Stimulated activated CD8-positive, alpha-beta memory T cell treated with anti-CD3 and anti-CD28 coated beads, Interleukin-15, amount 100 ng/mL, for 48 hours (primary cell): ENCODE measurements at places on chromosomes 2 and 18.

DNA sequence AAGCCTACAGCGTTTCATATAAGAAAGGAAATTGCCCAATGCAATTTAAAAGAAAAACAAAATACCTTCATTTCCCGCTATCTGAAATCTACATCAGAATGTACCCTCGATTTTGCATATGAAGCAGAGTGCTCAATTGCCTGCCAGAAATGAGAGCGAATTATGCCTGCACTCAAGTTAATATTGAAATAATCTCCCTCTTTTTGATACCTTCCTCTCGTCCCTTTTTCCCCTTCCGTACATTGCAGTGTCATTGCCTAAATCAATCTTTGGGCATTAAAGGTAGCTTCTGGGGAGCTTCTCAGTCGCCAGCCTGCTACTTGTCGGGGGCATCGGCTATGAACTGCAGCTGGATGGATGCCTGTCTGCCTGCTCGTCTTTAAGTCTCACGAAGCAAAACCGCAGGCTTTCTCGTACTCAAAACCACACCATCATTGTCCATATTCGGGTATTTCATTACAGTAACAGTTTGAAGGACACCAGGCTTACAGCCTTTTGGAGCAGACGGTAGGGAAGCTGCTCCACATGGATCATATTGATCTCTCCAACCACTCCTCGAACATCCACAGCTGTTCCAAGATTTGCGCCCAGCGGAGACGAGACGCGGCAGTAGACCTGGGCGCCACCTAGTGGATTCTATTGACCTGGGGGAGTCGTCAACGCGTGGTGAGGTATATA is 64.0 kb upstream of the HNRNPA3 start:
- DNase-seq, result peak; percentile 52

DNA sequence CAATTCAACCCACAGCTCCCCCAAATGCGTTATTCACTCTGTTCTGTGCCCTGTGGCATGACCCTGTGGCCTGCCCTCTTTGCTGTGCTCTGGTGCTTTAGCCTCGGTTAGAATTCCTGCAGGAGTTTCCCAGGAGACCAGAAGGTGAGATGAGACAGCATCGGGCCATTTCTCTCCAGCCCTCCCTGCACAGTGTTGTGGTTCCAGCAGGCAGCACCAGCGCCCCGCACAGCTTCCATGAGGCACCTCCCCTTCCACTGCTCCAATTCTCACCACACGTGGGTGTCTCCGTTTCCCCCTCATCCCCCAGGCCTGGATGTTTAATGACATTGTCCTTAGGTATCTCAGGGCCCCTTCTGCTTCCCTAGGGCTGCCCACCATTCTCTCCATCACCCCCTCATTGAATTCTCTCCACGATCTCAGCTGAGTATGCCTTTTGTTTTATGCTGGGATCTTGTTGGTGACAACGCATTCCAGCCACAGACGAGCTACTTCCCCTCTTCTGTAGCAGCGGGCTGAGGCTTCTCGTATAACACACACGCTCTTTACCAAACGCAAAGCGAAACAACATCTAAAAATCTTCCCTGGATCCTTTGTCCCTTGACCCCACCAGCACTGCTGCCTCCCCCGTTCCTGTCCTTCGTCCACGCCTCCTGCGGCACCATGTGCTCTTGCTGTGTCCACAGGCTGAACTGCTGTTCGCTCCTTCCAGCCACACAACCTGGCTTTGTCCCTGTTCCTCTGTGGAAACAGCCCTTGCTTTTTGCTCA is 35.1 kb downstream of the ACKR3 start:
- no peak for DNase-seq

DNA sequence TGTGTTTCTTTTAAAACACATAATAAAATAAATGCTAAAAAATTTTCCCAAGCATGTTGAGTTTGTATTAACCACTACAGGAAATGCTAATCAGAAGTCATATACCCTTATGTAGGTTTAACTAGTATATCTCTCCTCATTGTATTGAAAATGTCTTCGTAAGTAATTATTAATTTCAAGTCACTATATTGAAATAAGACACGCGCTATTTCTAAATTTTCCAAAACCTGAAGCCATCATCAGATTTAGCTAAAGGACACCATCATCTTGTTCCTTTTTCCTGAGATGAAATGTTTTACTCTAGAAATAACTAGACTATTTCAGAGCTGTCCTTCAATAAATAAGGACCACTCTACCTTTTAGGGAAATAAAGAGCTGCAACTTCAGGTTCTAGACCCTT is 78.9 kb downstream of the LPIN2 start:
- no peak for DNase-seq

- no peak for DNase-seq
Measured at GRCh38 chr2:25988134-25988533, 5.8 kb upstream of the KIF3C start.

DNA sequence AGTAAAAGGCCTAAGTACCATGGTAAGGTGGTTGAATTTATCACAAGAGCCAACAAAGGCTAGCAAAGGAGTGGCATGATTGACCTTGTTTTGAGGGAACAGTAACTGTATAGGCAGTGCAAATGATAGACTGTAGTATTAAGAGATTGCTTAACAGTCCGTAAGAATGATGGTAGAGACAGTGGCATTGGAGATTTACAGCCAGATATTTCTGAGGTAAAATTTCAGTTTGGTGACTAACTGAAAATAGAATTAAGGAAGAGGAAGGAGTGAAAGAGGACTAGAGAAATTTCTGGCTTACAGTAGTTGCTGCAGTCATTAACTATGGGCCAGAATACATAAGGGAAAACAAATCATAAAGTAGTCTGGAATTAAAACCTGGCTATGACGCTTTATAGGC is 4.4 kb upstream of the BAZ2B start:
- DNase-seq, result no peak

- DNase-seq, result no peak
Measured at GRCh38 chr2:132859590-132859989, 189.6 kb upstream of the LYPD1 start.

- DNase-seq, result no peak
Measured at GRCh38 chr2:230942920-230943896, 18.2 kb upstream of the GPR55 start.

GRCh38 chr2:145197944-145198343 is 678.0 kb upstream of the ZEB2 start:
- no peak for DNase-seq

- DNase-seq, result no peak
Measured at GRCh38 chr2:200966770-200967169, 3.3 kb upstream of the ORC2 start.

DNA sequence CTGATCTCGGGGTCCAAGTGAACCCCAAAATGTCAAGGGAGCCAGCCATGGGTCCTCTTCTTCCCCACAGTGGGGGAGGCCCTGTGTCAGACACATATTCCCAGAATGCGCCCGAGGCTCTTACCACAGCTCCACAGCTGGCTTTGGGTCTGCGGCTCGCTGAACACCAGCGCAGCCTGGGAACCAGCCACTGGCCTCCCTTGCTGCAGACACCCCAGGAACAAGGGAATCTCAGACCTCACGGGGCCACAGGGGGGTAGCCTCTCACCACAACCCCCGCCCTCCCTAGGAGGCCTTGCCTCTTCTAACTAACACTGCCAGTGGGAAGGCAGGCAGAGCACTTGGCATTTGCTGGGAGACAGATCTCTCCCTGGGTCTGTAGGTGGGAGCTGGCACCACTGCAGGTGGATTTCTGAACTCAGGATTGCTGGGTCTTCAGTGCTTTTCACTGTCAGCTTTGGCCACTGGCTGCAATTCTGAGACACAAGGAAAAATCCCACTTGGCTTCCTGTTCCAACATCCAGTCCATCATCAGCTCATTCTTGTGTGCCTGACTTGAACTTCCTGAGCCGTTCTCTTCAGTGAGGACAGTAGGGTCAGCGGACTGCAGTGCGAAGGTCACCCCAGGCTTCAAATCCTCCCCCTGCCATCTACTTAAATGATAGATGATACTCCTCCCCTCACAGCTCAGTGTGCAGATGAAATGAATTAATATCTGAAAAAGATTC is 128.7 kb downstream of the CAPN13 start:
- DNase-seq, result no peak

DNA sequence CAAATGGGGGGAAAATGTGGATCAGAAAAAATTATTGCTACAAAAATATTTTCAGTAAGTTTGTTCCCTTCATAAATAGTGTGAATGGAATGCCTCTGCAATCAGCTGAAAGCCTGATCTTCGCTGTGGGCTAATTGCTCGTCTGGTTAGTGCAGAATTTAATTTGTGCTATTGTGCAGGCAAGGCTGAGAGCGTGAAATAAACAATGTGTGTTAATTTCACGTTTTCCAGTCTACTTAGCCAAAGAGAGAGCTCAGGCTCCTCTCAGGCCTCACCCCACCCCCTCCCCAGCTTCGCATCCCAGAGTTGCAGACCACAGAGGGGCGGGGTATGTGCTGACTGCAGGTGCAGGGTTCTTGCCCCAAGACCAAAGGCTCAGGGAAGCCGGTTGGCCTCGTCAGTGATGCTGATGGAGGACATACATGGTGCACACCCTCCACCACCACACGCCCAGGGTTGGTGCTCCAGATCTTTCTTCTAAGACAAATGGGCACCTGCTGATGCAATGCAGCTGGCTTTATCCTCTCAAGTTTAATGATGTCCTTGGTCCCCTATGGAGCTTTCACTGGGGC is 302.6 kb upstream of the SLC14A2 start:
- no peak for DNase-seq

DNA sequence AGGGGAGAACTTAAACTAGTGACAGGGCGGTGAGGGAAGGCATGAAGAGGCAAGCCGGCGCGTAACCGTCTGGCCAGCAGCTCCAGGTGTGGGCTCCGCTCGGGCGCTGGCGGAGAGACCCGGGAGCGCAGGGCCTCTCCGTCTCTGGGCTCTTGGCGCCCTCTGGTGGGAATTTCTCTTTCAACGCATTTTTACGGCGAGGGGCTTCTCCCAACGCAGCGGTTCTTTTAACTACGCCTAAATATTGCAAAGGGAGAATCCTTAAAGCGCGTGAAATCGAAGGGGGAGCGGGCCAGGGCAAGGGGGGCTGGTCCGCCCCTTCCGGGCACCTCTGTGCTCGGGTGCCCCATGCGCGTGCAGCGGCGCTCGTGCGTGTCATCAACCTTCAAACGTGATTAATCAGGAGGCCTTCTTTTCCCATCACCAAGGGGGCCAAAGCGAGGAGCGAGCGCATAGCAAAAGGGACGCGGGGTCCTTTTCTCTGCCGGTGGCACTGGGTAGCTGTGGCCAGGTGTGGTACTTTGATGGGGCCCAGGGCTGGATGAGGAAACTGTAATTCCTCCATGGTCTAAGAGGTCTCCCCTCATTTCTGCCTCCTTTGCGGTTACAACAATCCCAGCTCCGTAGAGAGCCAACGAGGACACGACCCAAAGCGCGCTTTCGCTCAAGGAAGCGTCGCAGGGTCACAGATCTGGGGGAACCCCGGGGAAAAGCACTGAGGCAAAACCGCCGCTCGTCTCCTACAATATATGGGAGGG is 762 bp upstream of the GAD1 start:
- no peak for DNase-seq

DNA sequence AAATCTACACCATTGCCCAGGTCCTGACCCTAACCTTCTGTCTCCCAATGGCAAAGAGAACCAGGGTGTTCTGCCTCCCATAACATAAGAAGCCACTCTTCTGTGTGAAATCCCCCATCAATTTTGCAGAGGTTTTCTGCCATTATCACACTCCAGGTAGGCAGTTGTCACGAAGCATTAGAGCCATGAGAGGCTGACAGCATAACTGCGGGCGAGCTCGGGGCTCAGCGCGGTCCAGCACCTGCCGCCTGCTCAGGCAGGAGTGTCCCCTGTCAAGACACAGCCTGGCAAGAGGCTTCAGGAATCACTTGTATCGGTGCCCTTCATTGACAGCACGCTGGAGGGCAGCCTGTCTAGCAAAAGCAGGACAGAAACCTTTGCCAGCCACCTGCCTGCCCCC is 251.2 kb downstream of the SATB2 start:
- DNase-seq, result no peak

DNA sequence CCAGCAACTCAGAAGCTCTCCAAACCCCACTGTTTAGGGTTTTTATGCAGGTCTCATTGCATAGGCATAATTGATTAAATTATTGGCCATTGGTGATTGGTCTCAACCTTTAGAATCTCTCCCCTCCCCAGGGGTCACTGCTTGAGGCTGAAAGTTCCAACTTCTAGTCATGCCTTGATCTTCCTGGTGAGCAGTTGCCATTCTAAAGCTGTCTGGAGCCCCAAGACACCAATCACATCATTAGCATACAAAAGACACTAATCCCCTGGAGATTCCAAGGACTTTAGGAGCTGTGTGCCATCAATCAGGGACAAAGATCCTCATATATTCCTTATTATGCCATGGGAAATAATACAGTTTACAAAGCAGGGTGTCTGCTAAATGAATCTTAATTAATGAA is 863.4 kb upstream of the KLHL29 start:
- DNase-seq, result no peak

DNA sequence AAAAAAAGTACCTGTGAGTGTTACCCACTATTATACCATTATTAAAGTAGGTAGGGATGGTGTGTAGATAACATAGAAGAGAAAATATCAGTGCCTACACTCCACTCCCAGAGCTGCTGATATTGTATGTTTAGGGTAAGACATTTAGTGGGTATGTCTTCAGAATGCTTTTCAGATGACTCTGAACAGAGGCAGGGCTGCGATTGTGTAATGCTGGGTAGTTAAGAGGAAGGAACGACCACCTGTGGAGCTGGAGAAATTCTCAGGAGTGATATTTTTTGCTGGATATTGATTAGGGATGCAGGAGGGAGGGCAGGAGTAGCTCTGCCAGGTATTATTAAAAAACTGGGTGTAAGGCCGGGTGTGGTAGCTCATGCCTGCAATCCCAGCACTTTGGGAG is 2.8 kb downstream of the CNOT11 start:
- DNase-seq, result no peak
